ENCODE measurements at places on chromosomes 1 and 21.

DNA sequence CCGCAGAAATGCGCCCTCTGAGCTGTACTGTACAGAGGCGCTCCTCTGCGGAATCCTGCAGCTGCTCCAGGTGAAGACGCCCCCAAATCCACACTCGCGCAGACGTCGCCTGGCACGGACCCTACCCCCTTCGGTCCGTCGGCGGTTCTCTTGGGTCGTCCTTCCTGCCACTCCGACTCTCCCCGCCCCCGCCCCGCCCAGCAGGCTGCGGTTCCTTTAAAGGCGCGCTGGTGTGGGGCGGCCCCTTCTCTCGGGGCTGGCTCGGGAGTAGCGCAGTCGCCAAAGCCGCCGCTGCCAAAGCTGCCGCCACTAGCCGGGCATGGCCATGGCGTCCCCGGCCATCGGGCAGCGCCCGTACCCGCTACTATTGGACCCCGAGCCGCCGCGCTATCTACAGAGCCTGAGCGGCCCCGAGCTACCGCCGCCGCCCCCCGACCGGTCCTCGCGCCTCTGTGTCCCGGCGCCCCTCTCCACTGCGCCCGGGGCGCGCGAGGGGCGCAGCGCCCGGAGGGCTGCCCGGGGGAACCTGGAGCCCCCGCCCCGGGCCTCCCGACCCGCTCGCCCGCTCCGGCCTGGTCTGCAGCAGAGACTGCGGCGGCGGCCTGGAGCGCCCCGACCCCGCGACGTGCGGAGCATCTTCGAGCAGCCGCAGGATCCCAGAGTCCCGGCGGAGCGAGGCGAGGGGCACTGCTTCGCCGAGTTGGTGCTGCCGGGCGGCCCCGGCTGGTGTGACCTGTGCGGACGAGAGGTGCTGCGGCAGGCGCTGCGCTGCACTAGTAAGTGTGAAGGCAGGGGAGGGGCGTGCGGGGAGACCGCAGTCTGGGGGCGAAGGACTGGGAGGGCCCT lies at the start of gene RASSF5:
RASSF5 (plus strand) TSS at position 248 of the 846 bp plus-strand sequence; CDS start at position 320, 72 bp downstream.
- peak; percentile 52 for DNase-seq

DNA sequence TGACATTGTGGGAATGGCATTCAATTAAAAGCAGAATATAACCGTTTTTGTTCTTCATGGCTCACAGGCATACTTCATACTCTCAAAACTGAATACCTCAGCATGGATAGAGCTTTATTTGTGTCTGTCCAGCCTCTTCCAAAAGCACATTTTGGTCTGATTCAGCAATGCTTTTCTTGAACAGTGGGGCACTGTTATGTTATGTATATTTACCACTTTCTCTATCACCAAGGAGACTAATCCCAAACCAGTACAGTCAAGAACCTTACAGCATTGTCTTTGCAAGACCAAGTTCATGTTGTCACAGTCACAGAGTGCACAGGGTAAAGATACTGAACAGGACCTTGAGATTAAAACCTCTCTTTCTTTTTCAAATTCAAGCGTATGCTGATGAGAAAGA lies 582.8 kb downstream of the PTBP2 start:
- DNase-seq = no peak

GRCh38 chr1:31742462-31743212 lies 21.5 kb downstream of the ADGRB2 start:
- DNase-seq = no peak

GRCh38 chr1:227059076-227059475 lies 119.0 kb downstream of the COQ8A start:
- no peak for DNase-seq

- peak; percentile 30 for DNase-seq
Measured at GRCh38 chr1:160219062-160219929, 14.1 kb downstream of the PEA15 start.

- DNase-seq = no peak
Measured at GRCh38 chr1:210607361-210607760, 278.7 kb downstream of the HHAT start.

GRCh38 chr1:234326497-234327366 lies 46.5 kb upstream of the COA6 start:
- peak; percentile 80 for DNase-seq

GRCh38 chr1:79629414-79629813 lies 622.9 kb upstream of the ADGRL4 start:
- DNase-seq = no peak

DNA sequence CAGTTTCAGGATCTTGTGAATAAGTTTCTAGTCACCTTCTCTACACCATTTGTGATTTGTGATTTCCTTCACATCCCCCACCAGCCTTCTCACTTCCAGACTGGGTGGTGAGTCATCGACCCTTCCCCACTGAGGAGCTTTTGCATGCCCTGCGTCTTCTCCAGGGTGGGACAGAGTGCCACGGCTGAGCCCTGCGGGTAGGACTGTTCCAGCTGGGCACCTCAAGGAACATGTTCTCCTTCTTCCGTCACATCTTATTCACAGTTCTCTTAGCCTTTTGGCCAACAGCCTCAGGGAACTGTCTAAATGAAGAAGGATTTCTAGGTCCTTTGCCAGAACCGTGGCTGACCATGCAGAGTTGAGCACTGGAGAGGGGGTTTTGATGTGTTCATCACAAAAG lies 116.5 kb downstream of the TMEM53 start:
- DNase-seq = peak; percentile 49

DNA sequence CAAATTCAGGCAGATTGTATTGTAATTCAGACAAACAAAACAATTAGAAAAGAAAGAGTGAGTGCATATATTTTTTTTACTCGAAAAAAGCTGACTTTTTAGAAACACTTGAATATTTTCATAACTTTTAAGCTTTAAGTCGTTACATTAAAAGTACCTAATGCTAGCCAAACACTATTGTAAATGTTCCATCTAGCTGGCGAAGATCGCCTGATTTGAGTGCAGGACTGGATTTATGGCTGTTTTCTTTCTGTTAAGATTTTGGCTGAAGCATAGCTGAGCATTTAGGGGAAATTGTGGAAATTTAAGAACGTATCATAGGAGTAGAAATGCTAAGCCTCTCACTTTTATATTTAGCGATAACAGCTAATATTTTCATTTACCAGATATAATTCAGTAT lies 24.6 kb downstream of the LRRC7 start:
- DNase-seq = no peak

DNA sequence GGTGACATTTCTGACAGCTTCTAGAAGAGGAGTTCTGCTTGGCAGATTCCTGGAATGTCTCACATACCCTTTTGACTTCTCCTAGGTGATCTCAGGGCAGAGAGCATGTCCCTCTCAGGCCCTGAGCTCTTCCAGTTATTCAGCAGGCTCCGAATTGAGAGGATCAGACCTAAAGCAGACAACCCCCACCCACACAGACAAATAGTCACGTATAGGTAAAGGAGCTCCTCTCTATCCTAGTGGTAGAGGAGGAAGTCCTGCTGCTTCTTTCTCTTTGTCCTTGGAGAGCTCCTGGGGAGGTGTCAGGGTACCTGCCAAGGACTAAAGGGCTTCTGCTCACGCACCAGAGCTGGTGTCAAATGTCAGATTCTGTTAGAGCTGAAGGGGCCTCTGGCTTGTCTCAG lies 128.1 kb downstream of the IER5 start:
- no peak for DNase-seq

DNA sequence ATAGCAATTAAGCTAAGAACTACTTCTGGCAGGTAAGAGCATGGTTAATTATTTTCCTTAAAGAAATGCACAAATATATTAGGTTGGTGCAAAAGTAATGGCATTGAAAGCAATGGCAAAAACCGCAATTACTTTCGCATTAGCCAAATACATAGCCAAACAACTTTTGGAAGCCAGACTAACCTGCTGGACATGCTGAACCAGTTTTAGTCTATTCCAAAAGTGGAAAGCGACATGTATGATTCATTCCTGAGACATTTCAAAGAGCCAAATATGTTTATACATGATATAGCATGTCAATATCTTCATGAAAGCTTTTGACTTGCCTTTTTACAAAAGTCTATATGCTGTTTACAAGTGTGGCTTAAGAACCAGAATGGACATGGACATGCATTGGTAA lies 23.4 kb upstream of the DR1 start:
- no peak for DNase-seq

DNA sequence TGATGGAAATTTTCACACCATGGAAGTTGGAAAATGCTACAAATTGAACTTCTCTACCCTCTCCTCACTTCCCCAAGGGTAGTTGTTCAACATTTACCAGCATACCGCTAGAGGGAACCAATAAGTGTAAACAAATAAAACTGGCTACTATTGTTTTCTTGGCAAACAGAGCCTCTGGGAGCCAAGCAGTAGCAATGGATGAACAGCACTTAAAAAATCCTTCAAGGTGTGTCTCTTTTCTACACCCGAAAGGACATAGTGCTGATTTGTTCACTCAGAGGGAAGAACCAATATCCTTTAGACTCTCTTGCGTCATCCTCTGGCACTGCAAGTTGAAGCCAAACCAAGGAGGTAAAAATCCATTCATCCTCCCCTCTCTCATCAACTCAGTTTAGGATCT lies 161.5 kb downstream of the TBX15 start:
- no peak for DNase-seq

- DNase-seq = no peak
Measured at GRCh38 chr1:222084996-222085395, 343.1 kb upstream of the DUSP10 start.

DNA sequence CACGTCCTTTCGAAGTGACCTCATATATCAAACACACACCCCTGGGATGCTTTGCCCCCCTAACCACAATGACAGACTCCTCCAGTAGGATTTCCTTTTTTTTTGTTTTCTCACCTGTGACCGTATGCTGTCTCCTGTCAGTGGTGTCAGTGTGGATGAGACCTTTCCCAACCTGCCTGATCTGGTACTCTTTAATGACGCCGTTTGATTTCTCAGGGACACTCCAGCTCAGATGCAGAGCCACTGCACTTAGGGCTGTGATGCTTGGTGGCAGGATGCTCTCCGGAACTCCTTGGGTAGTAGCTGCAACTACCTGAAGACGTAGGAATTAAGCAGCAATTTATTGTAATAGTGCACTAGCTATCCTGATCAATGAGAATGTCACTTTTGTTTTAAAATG lies 212.6 kb downstream of the KCTD3 start:
- DNase-seq = no peak

DNA sequence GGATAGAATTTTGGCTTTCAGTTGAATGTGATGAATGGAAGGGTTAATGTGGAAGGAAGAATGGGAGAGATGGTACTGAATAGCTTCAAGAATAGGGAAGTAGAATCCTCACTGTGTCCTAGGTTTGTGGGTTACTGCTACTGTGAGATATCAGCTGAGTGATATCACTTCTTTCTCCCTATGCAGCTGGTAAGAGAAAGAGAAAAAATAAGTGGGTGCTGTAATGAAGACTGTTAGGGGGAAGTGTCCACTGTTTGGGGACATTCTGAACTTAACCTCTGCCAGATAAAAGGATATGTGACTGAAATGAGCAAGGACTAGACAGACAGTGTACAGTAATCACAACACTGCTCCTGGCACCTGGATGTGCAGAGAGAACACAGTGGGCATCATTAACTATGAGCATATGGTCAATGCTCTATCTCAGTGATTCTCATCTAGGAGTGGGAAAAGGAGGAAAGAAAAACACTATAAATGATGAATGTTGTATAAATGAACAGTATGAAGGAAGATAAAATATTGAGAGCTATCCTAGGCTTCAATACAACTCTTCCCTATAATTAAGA lies 25.6 kb upstream of the MOB3C start:
- DNase-seq = no peak

GRCh38 chr1:221887758-221888157 lies 145.9 kb upstream of the DUSP10 start:
- no peak for DNase-seq

GRCh38 chr1:53930932-53931331 lies 14.6 kb downstream of the IFT25 start:
- no peak for DNase-seq

- no peak for DNase-seq
Measured at GRCh38 chr1:112363636-112364035, 32.4 kb upstream of the CTTNBP2NL start.

DNA sequence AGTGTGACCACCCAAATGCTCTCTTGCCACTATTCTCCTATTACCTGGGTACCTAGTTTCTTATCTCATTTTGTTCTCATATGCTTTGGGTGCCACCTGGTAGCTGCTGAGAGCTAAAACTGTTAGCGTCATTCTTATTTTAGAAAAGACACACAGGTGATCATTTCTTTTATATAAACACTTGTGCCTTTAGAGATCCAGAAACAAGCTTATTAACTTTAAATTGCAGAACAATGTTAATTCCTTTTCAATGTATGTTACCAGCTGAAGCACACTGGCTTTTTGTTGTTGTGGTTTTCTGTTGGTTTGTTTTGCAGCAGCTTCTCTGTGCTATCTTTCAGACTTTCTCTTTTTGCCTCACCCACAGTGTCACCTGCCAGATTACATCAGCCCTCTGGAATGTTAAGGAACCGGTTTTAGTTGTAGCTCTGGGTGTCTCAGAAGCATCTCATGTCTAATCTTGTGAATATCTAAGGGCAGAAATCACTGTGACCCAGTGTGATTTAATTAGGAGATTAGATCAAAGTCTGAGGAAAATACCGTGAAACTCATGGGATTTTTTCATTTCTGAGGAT lies 43.4 kb upstream of the SLC19A2 start:
- peak; percentile 57 for DNase-seq

Measured in urothelium cell line (cell line).